Activated CD4-positive, alpha-beta T cell treated with anti-CD3 and anti-CD28 coated beads, Interleukin-2, Interleukin-6, amounts not matched to agents 100 ng/mL and 50 ng/mL, durations not matched to agents 16 hours and 8 hours (primary cell): ENCODE measurements at places on chromosomes 4 and X.

DNA sequence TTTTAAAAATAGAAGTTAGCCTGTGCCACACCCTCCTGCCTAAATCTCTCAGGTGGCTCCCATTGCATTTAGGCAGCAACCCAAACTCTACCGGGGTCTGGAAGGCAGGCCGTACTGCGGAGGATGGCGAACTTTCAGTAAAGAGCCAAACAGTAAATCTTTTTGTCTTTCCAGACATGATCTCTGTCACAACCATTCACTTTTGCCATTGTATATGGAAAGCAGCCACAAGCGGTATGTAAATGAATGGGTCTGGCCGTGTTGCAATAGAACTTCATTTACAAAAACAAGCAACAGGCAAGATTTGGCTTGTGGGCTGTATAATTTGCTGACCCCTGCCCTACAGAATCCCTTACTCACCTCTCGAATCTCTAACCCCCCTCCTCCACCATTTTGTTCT is 3.3 kb downstream of the RADX start:
- no peak for DNase-seq

GRCh38 chrX:39550795-39551361 is 546.9 kb downstream of the BCOR start:
- no peak for DNase-seq

DNA sequence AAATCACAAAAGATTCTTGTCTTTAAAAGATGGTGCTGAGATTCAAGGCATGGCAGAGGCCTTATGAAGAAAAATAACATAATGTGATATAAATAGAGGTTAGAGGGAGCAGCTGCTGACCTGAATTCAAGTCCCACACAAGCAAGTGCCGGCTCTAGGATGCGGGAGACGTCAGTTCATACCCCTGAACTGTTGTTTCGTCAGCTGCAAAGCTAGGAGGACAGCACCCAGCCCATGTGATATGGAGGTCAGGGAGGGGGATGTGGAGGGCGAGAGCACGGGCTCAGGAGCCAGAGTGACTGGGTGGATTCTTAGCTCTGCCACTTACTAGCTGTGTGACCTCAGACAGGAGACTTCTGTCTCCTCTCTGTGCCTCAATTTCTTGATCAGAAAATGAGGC is 77.9 kb downstream of the JAKMIP1 start:
- no peak for DNase-seq

- no peak for DNase-seq
Measured at GRCh38 chr4:102180046-102180445, 165.2 kb downstream of the SLC39A8 start.

- no peak for DNase-seq
Measured at GRCh38 chr4:9889306-9889705, 107.9 kb downstream of the DRD5 start.

DNA sequence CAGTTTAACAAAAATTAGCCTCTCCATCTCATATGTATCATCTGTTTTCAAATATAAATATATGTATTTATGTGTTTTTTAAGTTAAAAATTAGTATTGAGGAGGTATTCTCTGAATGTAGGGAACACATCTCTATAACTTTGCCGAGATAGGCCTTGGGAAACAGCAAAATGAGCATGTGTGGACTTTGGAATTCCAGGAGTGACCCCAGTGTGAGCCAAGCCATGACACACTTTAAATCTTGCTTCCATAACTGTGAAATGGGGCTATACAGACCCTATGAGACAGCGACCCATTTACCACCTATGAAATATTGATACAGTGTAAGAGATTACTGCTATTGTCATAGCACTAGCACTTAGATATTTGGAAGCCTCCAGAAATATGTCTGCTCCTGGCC is 58.8 kb downstream of the FRMPD4 start:
- no peak for DNase-seq

DNA sequence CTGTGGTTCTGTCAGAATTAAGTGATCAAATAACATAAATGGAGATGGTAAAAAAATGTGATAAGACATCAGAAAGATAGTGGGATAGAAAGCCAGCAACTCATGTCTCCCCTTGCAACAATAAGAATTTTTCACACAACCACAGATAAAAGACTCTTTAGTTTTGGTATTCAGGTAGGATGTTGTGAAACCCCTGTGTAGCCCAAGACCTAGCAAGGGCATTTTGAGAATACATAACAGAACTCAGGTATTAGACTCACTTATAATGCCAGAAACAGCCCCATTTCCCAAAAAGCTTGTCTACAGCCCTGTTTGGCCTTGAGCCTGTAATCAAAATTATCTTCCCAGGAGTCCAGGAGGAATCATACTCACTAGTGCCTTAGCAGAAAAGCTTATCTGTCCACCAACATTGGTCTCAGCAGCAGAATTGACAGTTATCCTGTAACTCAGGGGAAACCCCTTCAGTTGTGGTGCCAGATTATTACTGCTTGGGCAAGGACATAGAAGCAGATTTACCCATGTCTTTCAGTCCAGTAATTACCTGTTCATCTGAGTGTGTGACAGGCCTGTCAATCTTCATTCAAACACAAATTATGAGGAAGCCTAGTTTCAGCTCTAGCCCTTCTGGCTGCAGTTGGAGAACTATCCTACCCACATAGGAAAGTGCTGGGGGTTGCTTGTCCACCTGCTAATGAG is 41.0 kb upstream of the UGT2B17 start:
- DNase-seq = no peak

DNA sequence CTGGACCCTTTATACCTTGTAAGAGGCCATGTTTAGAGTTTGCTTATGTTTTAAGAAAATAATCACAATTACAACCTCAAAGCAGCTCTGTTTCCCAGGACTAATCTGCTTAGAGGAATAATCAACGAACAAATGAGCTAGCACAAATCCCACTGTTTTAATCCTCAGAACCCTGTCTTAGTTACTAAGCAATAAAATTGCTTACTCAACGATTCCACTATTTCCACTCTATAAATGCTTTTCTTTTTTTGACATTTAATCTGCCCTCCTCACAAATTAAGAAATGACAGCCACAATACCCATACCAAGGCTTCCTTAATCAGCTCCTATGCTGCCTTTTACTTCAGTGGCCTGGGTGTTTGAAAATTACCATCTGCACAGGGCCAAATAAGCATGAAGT is 48.8 kb downstream of the FAM120C start:
- DNase-seq = no peak

- DNase-seq = no peak
Measured at GRCh38 chrX:21723084-21723483, 34.8 kb downstream of the SMPX start.

DNA sequence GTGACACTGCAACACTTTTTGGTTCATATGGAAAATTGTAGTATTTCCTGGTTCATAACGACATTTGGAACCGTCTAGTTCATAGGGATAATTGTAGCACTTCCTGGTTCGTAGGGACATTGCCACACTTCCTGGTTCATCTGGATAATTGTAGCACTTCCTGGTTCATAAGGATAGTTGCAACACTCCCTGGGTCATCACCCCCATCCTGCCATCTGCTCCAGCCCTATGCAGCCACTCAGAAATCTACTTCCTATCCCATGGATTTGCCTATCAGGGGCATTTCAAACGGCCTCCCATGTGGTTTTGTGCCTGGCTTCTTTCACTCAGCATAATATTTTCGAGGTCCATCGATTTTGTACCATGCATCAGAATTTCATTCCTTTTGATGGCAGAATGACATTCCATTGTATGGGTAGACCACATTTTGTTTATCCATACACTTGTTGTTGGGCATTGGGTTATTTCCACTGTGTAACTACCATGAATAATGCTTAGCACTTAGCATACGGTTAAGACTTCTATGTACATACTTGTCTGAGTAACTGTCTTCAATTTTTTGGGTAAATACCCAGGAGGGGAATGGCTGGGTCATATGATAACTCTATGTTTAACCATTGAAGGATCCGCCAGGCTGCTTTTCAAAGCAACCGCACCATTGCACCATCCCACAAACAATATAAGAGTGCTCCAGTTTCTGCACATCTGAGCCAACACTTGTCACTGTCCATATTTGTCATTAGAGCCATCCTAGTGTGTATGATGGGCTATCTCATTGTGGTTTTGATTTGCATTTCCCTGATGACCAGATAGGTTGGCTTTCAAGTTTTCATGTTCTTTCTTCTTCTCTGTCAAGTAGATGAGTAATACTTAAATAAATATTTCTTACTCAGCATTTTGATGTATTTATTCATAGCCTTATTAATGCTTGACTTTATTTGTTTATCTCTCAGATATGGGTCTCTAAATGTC is 58.3 kb upstream of the CD99 start:
- no peak for DNase-seq

DNA sequence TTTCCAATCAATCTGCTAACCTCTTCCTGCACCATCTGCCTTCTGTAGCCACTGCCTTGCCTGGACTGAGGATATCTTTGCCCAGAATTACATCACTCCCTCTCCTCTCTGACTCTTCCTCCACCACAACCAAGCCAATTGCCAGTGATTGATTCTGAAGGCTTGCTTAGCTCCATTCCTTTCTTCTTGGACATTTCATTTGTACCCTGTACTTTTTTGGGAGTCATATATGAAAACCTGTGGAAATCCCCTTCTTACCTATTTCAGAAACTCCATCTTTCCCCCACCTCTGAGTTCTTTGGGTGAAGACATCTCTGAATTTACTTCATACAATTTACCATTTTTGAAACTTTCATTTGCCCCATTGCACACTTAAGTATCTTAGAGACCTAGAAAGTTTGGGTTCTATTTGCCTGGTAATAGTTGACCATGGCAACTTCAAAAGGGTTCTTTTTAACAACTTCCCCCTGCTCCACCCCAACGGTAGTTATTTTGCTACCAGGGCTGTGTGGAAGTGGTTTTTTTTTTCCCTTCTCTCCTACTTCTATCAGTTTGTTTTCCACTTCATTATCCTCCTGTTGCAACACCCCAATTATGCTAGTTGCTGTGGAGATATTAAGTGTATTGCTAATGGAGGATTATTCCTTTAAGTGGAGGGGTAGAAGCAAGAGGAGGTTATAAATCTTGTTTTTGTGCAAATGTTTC is 14.3 kb downstream of the SGMS2 start:
- DNase-seq = no peak

DNA sequence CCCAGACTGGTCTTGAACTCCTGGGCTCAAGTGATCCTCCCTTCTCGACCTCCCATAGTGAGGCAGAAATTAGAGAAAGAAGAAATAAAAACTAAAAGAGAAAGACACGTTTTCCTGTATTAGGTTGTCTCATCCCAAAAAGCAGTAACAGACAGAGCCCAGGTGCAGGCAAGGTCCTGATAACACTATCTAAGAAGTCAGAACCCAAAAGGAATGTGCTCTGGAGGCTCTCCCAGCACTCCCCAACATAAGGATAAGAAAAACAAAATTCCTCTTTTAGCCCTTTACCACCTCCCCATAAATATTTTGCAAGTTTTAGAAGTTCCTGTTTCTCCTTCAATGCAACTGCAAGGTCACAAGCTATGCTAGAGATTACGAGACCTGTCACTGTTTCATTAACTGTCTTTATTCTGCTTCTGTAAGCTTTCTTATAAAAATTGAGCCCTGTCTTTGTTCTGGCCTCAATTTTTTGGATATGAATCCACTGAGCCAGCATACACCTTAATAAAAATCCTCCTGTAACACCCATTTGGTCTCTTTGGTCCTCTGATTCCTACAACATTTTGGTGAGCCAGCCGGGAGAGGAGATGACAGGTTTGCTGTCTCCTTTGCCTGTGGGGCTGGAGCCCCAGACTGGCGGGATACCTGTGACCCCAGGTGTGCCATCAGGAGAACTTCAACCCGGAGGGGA is 25.9 kb downstream of the LIAS start:
- no peak for DNase-seq

GRCh38 chrX:45872480-45872879 is 671.8 kb upstream of the DIPK2B start:
- DNase-seq = peak; percentile 42

- no peak for DNase-seq
Measured at GRCh38 chrX:149515954-149516602, 11.0 kb upstream of the IDS start.

DNA sequence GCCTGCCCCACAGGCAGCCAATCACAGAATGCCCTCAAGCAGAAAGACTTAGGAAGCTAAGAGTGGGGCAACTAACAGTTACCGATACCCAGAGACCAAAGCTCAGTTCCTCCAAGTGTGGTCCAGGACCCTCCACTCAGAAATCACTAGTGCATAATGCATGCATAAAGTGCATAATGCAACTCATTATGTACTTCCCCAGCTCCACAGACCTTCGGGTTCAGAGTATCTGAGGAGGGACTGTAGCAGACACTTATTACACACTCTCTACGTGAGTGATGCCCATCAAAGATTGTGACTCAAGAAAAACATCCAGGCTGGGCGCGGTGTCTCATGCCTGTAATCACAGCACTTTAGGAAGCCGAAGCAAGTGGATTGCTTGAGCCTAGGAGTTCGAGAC is 328.0 kb downstream of the BCOR start:
- no peak for DNase-seq

- DNase-seq = no peak
Measured at GRCh38 chr4:18042754-18043153, 21.2 kb upstream of the LCORL start.

DNA sequence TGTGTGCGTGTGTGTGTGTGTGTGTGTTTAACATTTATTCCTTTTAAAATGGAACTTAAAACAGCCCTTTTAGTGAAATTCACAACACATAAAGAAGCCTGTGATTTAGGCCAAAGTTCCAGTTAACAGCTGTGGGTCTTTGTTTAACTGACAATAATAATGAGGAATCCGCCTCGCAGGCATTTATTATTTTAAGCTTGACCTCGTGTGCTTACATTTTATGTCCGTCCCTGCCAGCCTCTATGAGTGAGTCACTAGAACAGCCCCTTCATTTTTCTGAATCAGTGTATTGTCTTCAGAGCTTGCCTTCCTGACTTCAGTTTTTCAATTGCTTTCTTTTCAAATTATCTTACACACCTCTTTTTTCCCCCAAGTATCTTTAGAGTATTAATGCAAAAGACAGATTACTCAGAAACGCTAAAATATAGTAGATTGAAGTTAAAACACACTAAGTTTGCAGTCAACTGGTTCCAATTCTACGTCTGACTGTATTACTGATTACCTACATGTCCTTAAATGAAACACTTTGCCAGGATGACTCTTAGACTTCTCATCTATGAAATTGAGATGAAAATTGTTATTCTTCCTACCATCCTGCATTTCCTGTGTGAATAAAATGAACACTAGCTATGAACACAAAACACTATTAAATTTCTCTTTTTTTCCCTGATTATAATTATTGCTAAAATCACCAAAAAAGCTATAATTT is 319.6 kb upstream of the HS3ST1 start:
- no peak for DNase-seq

- no peak for DNase-seq
Measured at GRCh38 chr4:148053298-148054003, 321.6 kb downstream of the ARHGAP10 start.

- no peak for DNase-seq
Measured at GRCh38 chr4:121219227-121219626, 55.1 kb upstream of the TNIP3 start.

DNA sequence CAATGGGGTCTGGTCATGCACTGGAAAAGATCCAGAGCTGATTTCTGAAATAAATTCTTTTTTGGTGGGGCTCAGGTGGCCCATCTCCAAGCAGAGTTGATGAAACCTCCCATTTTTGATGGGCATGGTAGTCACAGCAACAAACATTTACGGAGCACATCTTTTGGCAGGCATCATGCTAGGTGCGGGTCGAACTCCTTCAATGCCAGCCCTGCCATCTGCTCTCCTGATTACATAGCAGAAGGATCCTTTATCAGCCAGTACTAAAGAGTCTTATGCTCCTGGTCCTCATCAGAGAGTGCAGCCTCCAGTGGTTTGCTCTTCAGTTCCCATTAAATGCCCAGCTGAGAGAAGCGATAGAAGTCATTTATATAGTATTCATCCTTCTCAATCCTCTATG is 121.7 kb downstream of the GRXCR1 start:
- DNase-seq = no peak
